ENCODE measurements at places on chromosomes 16 and 17. TPM values are rescaled to one million over a fixed set of nuclear protein-coding genes. Genes with fewer than 3 reads are reported as not detected.

The KRTAP3-1 gene
- total RNA-seq = not detected

The HEXIM2 gene
- 7.2 TPM for total RNA-seq

The WNT9B gene
- total RNA-seq = not detected

The SLC2A4 gene
- 5.7 TPM for total RNA-seq

The TBC1D3K gene
- total RNA-seq = not detected

The GRB7 gene
- 22.4 TPM for total RNA-seq

The DHX58 gene
- 11.3 TPM for total RNA-seq

DNA sequence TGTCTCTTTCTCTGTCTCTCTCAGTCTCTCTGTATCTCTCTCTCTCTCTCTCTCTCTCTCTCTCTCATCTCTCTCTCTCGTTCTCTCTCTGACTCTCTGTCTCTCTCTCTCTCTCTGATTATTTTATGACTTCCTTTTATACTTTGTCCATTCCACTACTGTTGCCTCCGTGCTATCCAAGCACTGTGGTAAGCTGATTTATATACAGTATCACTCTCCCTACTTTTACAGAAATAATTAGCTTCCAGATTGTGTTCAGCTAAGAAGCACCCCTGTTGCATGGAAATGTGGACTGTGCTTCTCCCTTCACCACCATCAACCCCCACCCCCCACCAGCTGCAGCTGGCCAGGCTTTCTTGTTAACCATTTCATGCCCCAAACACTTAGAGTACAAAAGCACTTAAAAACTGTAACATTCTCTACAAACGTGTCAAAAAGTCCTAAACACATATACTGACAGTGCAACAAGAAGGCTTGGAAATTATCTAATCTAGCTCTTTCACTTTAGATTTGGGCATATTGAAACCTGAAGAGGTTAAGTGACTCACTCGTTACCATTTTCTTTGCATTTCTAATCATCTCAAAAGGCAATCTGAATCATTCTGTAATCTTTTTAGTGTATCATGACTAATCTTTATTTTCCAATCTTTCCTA is 11.6 kb upstream of the TMEM100 start:
- no peak overlapping the region for H3K27ac ChIP-seq
- no peaks in the 10 kb centered on the region for H3K27me3 ChIP-seq
- no peak overlapping the region for H3K4me3 ChIP-seq
- H3K4me1 ChIP-seq = no peaks in the 10 kb centered on the region
- H3K36me3 ChIP-seq = no peaks in the 10 kb centered on the region

- peak; percentile 86 for DNase-seq
- no peaks in the 10 kb centered on the region for H3K27me3 ChIP-seq
- H3K27ac ChIP-seq = peak within 1 kb of the TSS; percentile 97
Measured at GRCh38 chr16:89873109-89873971, at the start of gene TCF25. Gene TCF25 (plus strand): TSS chr16:89873592. CDS start chr16:89873668, 76 bp downstream.

DNA sequence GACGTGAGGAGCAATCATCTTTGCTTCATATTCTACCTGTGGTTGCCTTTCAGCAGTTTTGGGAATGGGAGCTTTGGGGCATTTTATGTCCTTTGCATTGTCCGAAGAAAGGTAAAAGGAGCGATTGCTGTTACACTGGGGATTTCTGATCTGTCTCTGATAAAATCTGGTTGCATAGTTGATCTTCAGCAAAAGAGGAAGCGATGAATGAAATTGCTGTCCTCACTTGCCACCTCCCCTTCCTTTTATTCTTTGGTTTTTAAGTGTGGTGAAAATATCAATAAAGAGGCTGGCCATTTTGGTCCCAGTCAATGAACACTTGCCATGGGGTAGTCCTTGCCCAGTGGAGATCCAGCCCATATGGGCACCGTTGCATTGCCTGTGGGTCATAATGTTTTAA is 236.8 kb downstream of the MSI2 start:
- DNase-seq = no peak
- no peaks in the 10 kb centered on the region for H3K36me3 ChIP-seq
- no peaks in the 10 kb centered on the region for H3K27me3 ChIP-seq
- no peaks in the 10 kb centered on the region for H3K4me1 ChIP-seq
- no peak overlapping the region for H3K4me3 ChIP-seq

DNA sequence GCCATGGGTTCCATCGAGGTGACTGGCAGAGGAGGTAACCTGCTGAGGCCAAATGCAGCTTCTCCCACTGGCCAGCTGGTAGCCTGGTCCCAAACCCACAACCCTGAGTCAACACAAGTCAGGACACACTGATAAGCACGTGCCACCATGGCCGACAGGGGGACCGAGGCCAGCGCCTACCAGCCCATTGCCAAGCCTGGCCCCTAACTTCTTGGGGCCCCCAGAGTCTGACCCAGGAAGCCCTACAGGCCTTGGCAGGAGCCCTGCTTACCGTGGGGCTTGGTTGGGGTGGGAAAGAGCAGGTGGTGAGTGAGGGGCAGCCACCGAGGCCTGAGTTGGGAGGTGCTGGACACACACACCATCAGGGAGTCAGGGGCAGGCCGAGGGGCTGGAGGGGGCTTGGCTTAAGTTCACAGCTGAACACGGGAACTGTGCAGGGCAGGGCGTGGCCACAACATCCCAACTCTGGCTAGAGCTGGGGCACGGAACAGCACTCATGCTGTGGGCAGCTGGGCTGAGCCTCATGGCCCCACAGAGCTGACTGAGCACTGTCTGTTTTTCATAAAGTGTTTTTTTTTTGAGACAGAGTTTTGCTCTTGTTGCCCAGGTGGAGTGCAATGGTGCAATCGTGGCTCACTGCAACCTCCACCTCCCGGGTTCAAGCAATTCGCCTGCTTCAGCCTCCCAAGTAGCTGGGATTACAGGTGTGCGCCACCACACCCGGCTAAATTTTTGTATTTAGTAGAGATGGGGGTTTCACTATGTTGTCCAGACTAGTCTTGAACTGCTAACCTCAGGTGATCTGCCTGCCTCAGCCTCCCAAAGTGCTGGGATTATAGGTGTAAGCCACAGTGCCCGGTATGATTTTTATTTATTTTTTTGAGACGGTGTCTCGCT is 5.5 kb downstream of the MRPL28 start:
- no peak overlapping the region for H3K27ac ChIP-seq
- no peaks in the 10 kb centered on the region for H3K27me3 ChIP-seq
- no peaks in the 10 kb centered on the region for H3K36me3 ChIP-seq

DNA sequence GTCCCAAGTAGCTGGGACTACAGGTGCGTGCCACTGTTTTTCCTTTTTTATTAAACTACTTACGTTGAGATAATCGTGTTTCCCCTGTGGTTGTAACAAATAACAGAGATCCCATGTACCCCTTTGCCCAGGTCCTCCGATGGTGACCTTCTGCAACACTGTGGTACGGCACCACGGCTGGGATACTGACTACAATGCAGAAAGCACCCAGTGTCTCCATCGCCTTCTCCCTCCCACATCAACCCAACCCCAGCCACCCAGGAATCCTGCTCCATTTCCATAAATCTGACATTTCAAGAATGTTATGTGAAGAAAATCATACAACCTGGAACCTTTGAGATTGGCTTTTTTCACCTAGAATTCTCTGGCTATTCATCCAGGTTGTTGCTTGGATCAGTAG is 22.1 kb downstream of the MPRIP start:
- no peaks in the 10 kb centered on the region for H3K27me3 ChIP-seq
- no peak overlapping the region for H3K27ac ChIP-seq
- no peak overlapping the region for H3K4me3 ChIP-seq
- H3K4me1 ChIP-seq = peaks cover 5% of the 10 kb centered on the region
- H3K36me3 ChIP-seq = no peaks in the 10 kb centered on the region
- no peak for DNase-seq

GRCh38 chr16:89612415-89613166 is 851 bp upstream of the DPEP1 start:
- H3K36me3 ChIP-seq = no peaks in the 10 kb centered on the region
- H3K4me3 ChIP-seq = no peak overlapping the region
- no peak overlapping the region for H3K27ac ChIP-seq
- H3K4me1 ChIP-seq = peaks cover 5% of the 10 kb centered on the region
- peaks cover 19% of the 10 kb centered on the region for H3K27me3 ChIP-seq

GRCh38 chr16:49643429-49644144 is 212.3 kb downstream of the ZNF423 start:
- DNase-seq = no peak
- H3K4me3 ChIP-seq = no peak overlapping the region
- H3K27ac ChIP-seq = no peak overlapping the region
- H3K36me3 ChIP-seq = no peaks in the 10 kb centered on the region

- no peaks in the 10 kb centered on the region for H3K36me3 ChIP-seq
- no peak overlapping the region for H3K27ac ChIP-seq
- no peak for DNase-seq
- no peak overlapping the region for H3K4me3 ChIP-seq
- no peaks in the 10 kb centered on the region for H3K27me3 ChIP-seq
Measured at GRCh38 chr17:6427279-6427781, 7.6 kb downstream of the AIPL1 start.

DNA sequence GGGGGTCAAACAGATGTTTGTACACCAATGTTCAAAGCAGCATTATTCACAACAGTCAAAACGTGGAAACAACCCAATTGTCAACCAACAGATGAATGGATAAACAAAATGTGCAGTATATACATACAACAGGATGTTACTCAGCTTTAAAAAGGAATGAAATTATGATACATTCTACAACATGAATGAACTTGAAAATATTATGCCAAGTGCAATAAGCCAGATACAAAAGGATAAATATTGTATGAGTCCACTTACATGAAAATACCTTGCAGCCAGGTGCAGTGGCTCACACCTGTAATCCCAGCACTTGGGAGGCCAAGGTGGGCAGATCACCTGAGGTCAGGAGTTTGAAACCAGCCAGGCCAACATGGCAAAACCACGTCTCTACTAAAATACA is 39.9 kb downstream of the UBE2G1 start:
- no peaks in the 10 kb centered on the region for H3K4me1 ChIP-seq
- no peaks in the 10 kb centered on the region for H3K27me3 ChIP-seq
- no peak overlapping the region for H3K27ac ChIP-seq
- no peak overlapping the region for H3K4me3 ChIP-seq
- DNase-seq = no peak

DNA sequence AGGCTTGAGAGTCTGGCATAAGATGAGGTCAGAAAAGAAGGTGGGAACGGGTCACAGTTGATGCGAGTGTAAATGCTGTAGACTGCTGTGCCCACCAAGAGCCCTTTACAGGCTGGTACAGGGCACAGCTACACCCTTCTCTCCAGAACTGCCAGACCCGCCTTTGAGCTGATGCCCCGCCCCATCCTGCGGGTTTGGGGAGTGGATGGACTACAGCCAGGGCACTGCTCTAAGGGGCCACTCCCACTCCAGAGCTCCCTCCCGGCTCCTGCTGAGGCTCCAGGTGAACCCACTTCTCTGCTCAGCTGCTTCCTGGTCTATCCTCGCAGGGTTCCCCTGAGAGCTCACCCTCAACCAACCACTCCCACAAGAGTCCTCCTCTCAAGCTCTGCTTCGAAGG is 12.3 kb downstream of the MEIOB start:
- no peak overlapping the region for H3K4me3 ChIP-seq
- DNase-seq = peak; percentile 38
- H3K4me1 ChIP-seq = no peaks in the 10 kb centered on the region
- H3K36me3 ChIP-seq = no peaks in the 10 kb centered on the region
- no peak overlapping the region for H3K27ac ChIP-seq

GRCh38 chr17:37702598-37702997 is 42.3 kb downstream of the HNF1B start:
- H3K36me3 ChIP-seq = no peaks in the 10 kb centered on the region
- peak; percentile 59 for DNase-seq
- peak overlapping the region; percentile 26 for H3K27ac ChIP-seq

- H3K4me3 ChIP-seq = no peak overlapping the region
- H3K27me3 ChIP-seq = no peaks in the 10 kb centered on the region
- DNase-seq = no peak
- H3K4me1 ChIP-seq = no peaks in the 10 kb centered on the region
- H3K36me3 ChIP-seq = peaks cover 8% of the 10 kb centered on the region
Measured at GRCh38 chr17:64073771-64074703, 53.6 kb upstream of the ICAM2 start.

DNA sequence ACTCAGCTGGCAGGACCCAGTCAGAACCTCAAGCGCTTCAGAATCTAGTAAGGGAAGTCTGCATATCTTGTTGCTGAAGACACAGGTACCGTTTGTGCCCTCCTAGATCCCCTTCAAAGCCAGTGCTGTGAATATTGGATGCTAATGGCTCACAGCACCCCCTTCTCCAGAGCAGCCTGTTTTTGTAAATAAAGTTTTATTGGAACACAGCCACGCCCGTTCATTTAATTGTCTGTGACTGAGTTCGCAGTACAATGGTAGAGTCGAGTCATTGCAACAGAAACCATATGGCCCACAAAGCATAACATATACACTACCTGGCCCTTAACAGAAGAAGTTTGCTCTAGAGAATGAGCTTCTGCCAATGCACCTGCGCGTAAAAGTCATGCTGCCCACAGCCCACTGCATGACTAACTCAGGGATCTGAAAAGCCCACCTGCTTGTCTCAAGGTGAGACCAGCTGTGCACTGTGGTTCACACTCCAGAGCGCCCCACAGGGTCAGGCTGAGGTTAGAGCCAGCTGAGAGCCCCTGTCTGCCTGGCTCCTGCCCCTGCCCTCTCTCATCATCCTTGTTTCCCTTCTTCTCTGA is 48.8 kb downstream of the AIPL1 start:
- no peaks in the 10 kb centered on the region for H3K36me3 ChIP-seq
- H3K27me3 ChIP-seq = no peaks in the 10 kb centered on the region
- H3K4me1 ChIP-seq = no peaks in the 10 kb centered on the region
- no peak for DNase-seq
- no peak overlapping the region for H3K27ac ChIP-seq
- no peak overlapping the region for H3K4me3 ChIP-seq

DNA sequence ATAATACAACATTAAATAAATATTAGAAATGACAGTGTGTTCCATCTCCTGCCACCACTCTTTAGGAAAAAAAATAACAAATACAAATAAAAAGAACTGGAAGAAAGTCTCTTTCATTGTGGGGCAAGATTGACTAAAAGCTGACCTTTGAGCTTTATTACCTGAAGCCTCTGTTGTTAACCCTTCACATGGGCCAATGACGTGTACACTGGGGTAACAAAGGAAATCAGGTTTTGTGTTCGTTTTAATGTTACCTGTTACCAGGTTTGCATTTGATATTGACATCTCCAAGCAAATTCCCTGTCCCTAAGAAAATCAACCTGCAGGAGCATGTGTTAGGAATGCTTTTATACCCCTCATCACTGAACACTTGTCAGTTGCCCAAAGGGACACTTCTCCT is 39.0 kb downstream of the NLK start:
- peak overlapping the region; percentile 24 for H3K27ac ChIP-seq
- H3K4me3 ChIP-seq = no peak overlapping the region
- peaks cover 11% of the 10 kb centered on the region for H3K4me1 ChIP-seq
- H3K36me3 ChIP-seq = no peaks in the 10 kb centered on the region

DNA sequence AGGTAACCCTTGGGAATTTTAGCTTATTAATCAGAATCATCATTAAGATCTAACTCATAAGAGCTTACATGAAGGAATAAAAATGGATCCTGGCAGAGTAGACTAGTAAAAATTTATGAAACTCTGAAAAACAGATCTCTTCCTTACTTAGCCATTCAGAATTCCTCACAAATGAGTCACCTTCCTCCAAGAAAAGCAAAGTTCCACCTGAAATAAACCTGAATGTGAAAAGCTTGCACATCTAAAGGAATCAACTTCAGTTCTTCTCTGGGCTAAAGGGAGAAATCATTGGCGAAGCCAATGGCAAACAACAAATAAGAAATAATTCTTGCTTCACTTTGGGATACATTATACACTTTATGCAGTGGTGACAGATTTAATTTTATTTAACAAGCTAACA is 22.7 kb downstream of the MYO1D start:
- H3K4me1 ChIP-seq = no peaks in the 10 kb centered on the region
- no peaks in the 10 kb centered on the region for H3K27me3 ChIP-seq
- H3K36me3 ChIP-seq = no peaks in the 10 kb centered on the region
- DNase-seq = no peak
- H3K4me3 ChIP-seq = no peak overlapping the region

GRCh38 chr17:63546308-63547082 is 3.8 kb upstream of the DCAF7 start:
- no peaks in the 10 kb centered on the region for H3K36me3 ChIP-seq
- no peak overlapping the region for H3K27ac ChIP-seq
- no peak overlapping the region for H3K4me3 ChIP-seq
- no peak for DNase-seq
